Fibroblast of mammary gland (primary cell): ENCODE measurements at places on chromosomes 16 and 17.

- no peak for DNase-seq
Measured at GRCh38 chr16:89014403-89015230, 37.6 kb upstream of the CBFA2T3 start.

DNA sequence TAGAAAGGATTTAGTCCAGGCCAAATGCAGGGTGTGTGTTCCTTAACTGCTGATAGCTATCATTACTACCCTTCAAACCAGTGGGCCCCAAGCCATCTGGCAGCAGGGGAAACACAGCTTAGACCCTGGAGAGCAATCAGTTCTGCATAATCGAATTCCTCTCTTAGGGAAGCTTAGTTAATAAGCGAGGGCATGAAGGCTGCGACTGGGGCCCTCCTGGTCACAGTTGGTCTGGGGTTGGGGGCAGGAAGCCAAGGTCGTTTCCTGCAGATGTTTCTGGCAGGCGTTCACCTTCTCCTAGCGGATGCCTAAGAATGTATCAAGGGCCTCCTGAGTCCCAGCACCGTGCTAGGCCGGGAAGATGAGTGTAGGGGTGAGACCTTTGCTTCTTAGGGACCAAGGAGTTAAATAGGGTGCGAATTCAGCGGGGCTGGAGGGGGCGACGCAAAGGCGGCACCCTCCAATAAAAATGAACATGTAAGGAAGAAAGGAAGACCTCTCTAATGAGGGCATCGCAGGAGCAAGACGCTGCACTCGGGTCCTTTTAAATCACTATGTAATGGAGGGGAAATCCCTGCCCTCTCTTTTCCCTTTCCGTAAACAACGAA, 16.5 kb upstream of the EEF2K start:
- DNase-seq = peak; percentile 62

GRCh38 chr17:9108146-9108545, 86.8 kb downstream of the NTN1 start:
- DNase-seq = no peak

DNA sequence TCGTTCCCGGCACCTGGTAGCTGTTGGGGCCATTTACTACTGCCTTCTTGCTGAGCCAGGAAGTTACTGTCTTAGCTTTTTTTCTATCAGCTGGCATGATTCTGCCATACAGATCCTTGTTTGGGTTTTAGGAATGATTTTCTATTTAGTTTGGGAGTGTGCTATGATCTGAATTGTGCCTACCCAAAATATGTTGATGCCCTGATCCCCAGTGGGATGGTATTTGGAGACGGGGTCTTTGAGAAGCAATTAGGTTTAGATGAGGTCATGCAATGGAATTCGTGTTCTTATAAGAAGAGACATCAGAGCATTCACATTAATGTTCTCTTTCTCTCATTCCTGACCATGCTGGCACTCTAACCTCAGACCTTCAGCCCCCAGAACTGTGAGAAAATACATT, 59.4 kb upstream of the HS3ST2 start:
- no peak for DNase-seq

DNA sequence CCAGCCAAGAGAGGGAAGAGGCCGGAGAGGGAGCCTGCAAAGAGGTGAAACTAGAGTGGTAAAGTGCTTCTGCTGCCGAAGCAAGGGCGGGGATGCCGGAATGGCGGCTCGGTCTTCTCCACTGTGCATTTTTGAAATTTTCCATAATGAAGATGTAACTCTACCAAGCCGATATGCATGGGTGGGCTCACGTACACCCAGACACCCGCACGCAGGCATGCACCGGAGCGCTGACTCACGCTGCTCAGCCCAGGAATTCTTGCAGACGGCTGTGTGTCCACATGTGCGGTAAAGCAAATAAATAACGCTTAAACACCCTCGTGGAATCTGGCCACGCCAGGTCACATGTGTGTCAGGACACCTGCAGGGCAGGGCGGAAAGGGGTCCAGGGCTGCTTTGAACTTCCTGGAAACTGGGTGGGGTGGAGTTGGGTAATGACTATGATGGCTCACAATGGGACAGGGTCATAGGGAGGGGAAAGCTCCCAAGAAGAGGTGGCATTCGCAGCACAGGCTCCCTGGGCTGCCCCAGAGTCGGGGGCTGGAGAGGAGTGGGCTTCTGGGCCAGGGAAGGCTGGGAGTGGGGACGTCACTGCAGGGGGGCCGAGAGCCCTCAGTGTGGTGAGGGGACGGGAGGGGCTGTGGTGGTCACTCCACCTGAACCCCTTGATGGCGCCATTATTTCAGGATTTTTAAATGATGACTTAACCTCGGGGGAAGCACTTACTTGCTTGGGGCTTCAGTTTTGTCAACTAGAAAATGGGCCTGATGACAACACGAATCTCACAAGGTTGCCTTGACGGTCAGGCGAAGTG, 265.5 kb downstream of the PARN start:
- DNase-seq = peak; percentile 68

DNA sequence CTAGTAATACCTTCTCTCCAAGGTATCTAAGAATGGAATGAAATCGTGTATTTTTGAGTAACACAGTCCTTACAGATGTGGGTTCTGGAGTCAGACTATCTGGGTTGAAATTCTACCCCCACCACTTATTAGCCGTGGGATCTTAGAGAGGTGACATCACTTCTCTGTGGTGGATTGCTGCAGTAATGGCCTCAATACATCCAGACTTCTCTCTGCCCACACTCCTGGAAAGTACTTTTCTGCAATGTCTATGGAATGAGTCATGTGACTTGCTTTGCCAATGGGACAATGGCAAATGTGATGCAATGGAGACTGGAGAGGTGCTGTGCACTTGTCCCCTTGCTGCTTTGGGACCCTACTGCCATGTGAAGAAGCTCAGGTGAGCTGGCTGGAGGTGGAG, 418.2 kb downstream of the HAPSTR1 start:
- DNase-seq = no peak

GRCh38 chr17:82257473-82257872, 16.0 kb downstream of the CSNK1D start:
- peak; percentile 66 for DNase-seq

GRCh38 chr17:49210158-49211029, at the start of the genes ABI3 and GNGT2:
ABI3 (plus strand) TSS chr17:49210707; CDS start chr17:49210725, 18 bp downstream.
GNGT2 (minus strand) TSS chr17:49210574; CDS start chr17:49207422, 3,152 bp downstream.
- peak; percentile 38 for DNase-seq

- DNase-seq = peak; percentile 18
Measured at GRCh38 chr16:66872559-66872942, 7.8 kb upstream of the PDP2 start.

DNA sequence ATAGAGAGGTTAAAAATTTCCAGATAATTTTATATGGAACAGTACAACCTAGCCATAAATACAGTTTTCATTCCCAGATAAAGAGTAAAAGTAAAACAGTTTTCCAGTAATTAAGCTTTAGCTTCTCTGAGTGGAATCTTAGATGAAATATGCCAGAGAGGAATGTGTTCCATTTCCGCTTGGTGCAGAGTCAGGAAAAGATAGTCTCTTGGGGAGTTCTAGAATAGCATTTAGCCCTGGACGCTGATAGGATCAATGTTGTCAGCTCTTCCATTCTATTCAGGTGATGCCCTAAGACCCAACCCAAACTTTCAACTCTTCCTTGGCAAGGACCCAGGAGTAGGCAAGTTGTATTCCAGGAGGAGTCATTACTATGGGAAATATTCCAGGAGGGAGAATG, 30.9 kb upstream of the ABCA3 start:
- DNase-seq = no peak

DNA sequence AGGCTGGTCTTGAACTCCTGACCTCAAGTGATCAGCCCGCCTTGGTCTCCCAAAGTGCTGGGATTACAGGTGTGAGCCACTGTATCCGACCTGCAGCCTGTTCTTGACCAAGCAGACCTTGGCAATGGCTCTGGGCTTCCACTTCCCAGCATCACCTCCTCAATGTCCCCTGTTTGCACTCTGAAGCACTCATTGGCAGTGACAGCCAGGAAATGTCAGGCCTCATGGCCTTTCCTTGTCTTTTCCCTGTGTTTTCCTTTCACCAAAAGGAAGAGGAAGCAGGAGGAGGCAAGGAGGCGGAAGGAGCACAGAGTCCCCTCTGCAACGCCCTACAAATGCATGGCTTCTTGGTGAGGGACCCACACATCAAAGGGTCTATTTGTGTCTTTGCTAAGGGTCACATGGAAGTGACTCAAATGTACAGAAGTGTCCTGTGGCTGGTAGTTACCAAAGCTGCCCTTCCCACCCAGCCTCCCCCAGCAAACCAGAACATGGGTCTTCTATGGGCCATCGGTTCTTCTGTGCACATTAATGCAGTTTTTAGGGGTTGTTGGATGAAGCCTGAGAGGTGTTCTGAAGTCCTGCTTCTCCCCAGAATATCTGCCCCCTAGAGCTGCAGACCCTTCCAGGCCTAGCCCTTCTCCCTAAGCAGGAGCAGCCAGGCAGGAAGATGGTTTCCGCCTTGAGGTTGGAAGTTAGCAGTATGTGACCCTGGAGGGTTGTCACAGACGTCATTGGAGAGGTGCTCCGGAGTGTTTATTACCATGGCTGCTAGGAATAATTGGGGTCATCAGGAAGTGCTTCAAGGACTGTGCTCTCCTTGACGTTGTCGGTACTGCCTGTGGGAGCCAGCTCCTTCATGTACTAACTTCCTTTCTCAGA, 60.8 kb downstream of the WIPI1 start:
- DNase-seq = no peak

DNA sequence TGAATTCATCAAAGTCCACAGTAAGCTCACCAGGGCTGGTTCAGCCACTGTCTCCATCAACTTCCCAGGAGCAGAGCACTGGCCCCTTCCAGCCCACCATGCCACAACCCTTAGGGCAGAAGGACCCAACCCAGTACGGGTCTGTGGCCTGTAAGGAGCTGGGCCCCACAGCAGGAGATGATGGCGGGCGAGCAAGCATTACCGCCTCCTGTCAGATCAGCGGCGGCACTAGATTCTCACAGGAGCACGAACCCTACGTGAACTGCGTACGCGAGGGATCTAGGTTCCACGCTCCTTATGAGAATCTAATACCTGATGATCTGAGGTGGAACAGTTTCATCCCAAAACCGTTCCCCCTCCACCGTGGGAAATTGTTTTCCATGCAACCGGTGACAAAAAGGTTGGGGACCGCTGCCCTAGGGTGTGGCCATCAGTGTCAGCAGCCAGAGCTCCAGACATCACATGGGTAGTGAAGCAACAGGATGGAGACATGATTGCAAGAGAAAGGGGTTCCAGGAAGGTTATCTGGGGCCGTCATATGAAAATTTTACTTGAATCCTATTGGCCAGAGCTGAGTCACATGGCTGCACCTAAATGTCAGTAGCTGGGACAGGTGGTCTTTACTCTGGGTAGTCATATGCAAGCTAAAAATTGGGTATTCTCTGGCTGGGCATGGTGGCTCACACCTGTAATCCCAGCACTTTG, 12.4 kb upstream of the SLC25A19 start:
- no peak for DNase-seq

DNA sequence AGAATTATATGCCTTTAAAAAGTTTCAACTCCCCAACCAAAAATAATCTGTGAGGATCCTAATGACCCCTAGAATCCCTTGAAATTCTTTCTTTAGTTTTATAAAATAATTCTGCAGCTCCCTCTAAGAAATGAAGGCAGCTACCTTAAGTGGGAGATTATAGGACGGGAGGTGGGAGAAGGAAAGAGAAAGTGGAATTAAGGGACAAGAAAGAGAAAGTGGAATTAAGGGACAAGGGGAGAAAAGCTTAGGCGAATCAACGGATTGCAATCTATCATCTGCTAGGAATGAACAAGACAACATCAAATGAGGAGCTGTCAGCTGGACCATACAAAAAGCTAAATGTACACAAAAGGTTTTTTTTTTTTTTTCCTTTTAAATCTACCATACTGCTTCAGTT, 262.0 kb downstream of the ZFHX3 start:
- DNase-seq = peak; percentile 22

GRCh38 chr16:5438591-5438990, 341.0 kb upstream of the EEF2KMT start:
- DNase-seq = peak; percentile 13

- DNase-seq = no peak
Measured at GRCh38 chr16:54806881-54807360, 123.7 kb upstream of the IRX5 start.

DNA sequence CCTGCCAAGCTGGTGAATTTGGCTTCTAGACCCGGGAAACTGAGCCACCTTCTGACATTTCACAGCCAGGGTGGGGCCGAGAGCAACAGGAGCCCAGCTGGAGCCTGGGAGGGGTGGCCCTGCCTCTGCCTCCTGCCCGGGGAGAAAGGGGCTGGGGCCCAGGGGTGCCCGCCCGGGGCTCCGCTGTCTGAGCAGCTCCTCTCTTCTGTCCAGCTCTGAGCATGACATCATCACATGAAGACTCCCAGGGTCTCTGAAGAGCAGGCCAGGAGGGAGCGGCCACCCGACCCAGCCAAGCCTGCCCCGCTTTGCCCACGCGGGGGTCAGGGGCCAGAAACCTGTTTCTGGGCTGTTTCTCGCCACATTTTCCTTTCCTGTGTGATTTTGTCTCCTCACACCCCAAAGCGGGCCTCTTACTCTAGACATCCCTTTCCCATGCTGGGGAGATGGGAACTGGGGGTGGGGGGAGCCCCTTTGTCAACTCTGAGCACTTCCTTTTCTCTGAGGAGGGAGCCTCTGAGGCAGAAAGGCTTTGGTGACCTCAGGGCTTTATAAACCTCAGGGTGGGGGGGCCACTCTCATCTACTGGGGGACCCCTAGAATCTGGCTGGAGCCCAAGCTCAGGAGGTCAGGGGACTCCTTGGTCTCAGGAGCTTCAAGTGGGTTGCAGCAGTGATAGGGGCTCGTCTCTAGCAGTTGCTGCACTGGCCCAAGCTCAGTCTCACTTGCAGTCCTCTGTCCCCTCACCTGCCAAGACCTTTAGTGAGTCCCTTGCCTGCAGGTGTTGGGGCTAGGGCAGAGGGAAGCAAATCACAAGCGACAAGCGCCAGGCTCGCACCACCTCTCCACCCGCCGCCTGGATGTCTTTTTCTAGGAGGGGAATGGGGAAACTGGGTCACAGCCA, 7.6 kb downstream of the UBALD2 start:
- no peak for DNase-seq

DNA sequence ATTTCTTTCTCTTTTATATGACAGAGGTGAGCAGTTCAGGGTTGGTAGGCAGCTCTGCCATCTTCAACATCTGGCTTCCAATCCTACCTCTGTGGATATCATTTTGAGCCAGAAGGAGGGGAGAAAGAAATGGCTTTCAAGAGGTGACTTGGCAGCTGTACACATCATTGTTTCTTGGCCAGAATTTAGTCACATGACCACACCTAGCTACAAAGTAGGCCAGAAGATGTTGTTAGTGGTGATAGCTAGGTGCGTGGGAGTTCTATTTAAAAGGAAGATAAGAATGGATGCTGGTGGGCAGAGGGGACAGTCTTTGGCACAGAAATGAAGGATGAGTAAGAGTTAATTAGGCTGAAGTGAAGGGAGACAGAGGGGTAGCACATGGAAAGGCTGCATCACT, 29.2 kb upstream of the MPHOSPH6 start:
- DNase-seq = no peak

- DNase-seq = no peak
Measured at GRCh38 chr17:37568350-37569053, 40.7 kb downstream of the SYNRG start.

- peak; percentile 83 for DNase-seq
Measured at GRCh38 chr17:7843536-7844291, 9.7 kb downstream of the KDM6B start.

GRCh38 chr16:87860553-87861299, 8.6 kb downstream of the SLC7A5 start:
- peak; percentile 58 for DNase-seq
